ENCODE measurements at places on chromosomes 2 and 18.

DNA sequence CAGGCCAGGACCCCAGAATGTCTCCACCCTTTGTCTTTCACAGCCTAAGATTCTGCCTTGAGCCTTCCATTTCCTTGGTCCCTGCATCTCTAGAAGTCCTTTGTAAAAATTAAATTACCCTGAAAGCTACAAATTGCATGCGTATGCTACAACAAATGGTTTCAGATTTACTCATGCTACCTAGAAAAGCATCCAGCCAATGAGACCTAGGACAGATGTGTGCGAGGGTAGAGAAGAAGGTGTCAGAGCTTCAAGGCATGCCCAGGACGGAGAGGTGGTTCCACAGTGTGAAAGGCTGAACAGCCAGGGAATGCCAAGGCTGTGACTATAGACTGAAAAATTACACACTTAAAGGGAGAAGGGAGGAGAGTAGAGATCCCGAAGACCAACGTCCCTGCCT, 40.2 kb downstream of the CCBE1 start:
- no peak for DNase-seq

GRCh38 chr2:73707058-73707457, 30.1 kb downstream of the TPRKB start:
- no peak for DNase-seq

DNA sequence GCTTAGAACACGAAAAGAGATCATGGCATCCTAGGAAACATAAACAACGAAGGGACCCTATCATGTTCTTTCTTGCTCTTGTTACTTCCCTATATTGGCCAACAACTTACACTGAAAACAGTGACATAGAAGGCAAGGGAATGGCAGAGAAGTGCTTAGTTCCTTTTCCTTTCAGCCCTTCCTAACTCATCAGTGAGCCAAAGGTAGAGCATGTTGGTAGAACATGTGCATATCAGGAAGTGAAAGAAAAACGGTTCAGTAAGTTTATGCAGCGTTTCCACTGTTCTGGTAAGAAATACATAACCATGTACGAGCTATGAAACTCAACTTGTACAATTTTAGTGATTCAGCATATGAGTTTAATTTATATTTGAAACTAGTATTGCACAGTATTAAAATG, 21.7 kb downstream of the AKAIN1 start:
- DNase-seq = no peak

GRCh38 chr18:79789901-79790890, 7.5 kb upstream of the KCNG2 start:
- no peak for DNase-seq

- no peak for DNase-seq
Observed at GRCh38 chr2:212520340-212520739, 18.3 kb downstream of the ERBB4 start.

DNA sequence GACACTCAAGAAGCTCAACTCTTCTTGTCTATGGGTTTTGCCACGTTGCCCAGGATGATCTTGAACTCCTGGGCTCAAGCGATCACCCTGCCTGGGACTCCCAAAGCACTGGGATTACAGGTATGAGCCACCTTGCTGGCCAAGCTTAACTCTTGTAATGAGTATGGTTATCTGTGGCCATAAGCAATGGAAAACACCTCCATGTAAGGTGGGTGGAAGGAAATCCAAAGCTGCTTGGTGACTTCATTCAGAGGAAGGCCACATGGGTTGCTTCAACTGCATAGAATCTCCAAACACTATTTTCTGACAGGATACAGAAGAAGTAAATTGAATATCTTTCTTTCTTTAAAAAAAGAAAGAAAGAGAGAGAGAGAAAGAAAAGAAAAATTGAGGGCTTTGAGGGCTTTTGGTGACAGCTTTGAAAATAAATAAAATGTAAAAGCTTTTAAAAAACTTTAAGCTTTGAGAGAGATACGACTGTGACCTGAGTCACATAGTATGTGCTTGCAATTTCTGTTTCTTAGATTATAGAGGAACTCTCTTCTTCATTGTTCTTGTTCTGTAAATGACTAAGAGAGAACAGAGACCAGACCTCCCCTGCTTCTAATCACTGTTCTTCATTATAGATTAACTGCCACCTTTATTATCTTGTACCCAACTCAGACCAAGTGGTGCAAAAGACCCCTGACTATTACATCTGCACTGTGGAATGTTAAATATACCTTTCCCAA, 123.1 kb upstream of the NDUFV2 start:
- DNase-seq = no peak

GRCh38 chr18:74652392-74652988, 54.8 kb downstream of the ZNF407 start:
- DNase-seq = no peak

- DNase-seq = no peak
Observed at GRCh38 chr2:9377461-9378097, 45.7 kb downstream of the ITGB1BP1 start.

DNA sequence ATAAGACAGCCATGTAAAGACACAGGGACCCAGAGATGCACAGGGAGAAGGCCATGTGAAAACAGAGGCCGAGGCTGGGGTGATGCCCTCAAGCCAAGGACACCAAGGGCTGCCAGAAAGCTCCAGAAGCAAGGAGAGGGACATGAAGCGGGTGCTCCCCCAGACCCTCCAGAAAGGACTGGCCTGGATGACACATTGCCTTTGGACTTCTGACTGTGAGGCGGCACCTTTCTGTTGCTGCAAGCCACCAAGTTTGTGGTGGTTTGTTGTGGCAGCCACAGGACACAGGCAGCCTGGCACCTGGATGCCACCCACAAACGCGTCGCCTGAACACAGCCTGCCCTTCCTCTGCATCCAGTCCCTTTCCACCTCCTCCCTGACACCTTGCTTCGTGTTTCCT, 67.1 kb downstream of the RHOB start:
- DNase-seq = no peak

GRCh38 chr2:205129531-205129930, 552.8 kb upstream of the NRP2 start:
- no peak for DNase-seq

GRCh38 chr2:40432921-40433483, 18.9 kb downstream of the SLC8A1 start:
- DNase-seq = no peak

DNA sequence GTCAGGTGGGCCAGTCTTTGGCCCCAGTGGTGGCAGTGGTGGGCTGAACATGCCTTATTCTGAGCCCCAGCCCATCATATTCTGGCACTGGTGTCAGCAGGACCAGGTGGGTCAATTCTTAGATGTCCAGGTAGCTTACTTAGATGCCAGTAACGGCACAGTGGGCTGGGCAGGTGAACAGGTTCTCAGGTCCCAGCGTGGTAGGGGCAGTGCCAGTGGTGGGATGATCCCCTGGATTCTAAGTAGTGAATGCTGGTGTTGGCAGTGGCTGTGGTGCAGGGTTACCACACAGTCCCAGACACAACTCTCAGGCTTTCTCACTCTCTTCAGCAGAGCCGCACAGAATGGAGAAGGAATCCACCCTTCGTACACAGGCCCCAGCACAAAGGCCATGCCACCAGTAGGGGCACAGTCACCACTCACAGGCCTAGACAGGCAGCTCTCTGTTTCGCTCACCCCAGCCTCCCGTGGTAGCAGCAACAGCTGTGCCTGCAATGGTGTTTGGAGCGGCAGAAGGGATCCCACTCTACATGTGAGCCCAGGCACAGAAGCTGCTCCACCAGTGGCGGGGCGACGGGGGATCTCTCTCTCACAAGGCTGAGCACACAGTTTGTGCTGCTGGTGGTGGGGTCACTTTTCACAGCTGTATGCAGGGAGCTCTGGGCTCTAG, 97.3 kb downstream of the ANKRD12 start:
- no peak for DNase-seq

DNA sequence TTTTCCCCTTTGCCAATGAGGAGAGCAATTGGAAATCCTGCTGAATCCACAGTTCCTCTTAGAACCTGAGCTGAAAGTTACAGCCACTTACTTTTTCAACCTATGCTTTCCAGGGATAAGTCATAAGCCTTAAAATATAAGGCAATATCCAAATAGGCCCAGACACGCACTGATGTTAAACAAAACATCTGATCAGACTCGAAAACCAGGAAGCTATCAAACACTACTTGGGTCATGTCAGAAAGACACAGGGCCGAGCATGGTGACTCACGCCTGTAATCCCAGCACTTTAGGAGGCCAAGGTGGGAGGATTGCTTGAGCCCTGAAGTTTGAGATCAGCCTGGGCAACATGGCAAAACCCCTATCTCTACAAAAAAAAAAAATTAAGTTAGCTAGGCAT, 192.1 kb downstream of the SP3 start:
- no peak for DNase-seq

DNA sequence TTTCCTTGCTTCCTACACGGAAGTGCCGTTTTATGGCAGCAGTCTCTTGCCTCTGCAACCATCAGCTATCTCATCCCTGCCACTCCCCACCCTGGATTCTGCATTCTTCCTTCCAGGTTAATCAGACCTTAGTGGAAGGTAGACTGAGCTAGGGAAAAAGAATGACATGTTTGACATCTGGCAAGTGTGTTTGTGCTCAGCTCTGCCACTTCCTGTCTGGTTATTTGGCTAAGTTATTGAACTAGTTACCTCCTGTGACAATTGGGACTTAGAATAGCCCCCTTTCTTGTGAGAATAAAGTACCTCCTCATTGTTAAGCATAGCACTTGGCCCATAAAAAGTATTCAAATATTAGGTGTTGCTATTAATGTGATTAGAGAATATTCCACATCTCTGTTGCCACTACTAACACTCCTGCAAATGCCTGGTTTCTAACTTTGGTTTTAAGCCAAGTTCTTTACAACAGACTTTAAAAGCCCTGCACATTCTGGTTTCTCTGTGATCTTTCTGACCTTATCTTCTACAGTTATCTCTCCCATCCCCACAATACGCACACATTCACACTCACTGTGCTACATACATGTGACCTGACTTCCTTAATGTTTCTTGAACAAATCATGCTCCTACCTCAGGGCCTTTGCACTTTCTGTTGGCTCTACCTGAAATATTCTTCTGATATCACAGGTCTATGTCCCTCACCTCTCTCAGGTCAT, 10.8 kb upstream of the MAPRE2 start:
- peak; percentile 50 for DNase-seq

DNA sequence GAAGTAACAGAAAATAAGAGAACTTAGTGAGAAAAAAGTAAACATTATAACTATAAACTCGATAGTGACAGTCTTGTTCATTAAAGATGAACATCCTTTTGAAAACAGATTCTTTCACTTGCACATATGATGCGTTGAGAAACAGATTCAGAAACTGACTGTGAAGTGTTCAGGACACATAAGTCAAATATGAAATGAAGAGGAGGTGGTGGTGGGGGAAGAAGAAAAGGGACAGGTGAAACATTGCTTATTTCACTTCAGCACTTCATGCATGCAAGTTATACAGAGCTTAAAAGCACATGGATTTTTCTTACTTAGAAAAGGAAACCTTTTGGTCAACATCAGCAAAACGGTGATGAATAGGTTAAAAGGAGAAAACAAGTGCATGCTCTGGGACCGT, 42.5 kb downstream of the STAT4 start:
- DNase-seq = no peak

DNA sequence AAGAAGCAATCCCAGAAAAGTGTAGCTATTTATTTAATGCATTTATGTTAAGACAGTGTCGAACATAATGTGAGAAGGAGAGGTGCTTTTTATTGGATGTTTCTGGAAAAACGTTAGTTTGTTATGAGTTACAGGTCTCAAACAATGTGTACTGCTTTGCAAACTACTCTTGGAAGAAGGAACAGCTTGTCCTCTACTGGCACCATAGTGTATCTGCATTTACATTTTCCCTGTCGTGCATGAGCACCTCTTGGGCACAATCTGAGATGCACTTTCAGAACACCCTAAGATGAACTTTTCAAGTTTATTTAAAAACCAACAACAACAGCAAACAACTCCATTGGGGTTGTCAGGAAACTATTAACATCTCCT, 22.8 kb downstream of the CCNYL1 start:
- DNase-seq = no peak

DNA sequence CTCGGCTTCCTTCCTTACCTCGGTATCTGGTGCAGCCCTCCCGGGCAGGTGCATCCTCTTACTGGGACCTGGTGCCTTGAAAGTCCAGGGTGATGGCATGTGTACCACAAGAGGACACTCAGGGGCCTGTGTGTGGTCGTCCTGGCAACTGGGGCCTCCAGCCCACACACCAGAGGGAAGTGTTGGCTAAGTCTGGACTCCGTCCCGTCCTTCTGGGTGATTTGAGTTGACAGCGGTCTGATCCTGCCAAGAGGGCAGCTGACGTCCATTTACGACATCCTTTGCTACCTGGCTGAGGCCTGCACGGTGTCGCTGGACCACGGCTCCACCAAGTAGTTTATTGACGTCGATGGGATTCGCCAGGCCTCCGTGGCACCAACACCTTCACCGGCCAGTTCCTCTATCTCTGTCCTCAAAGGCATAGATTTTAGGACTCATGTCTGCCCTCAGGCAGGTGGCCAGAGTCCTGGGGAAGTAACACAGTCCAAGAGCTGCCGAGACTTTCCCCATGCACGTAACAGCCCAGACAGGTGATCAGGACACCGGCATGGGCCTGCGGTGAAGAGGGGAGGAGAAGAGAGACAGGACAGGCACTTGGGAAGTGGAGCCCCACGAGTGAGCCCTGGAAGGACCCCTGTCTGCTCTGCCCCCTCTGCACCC, 186.0 kb upstream of the HDAC4 start:
- DNase-seq = no peak

GRCh38 chr2:172863341-172863740, 127.7 kb downstream of the RAPGEF4 start:
- no peak for DNase-seq

DNA sequence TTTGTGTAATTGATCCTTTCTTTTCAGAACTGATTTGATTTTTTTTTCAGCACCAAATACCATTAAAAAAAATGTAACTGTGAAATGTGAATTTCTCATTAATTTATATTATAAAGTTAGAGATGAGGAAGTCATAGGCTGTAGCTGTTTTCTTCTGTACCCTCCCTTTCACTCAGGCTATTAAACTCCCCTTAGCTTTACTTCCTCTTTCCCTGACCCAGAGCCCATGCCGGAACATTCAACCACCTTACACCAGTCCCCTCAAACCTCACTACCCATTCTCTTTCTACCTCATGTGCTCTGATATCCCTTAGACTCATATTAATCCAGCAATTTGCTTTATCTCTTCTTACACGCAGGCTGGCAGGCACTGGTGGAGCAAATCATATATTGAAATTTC, 12.4 kb downstream of the GALNT5 start:
- no peak for DNase-seq

GRCh38 chr2:150606380-150607060, 119.1 kb upstream of the RND3 start:
- no peak for DNase-seq

- DNase-seq = no peak
Observed at GRCh38 chr2:239966853-239967552, 58.1 kb downstream of the NDUFA10 start.

DNA sequence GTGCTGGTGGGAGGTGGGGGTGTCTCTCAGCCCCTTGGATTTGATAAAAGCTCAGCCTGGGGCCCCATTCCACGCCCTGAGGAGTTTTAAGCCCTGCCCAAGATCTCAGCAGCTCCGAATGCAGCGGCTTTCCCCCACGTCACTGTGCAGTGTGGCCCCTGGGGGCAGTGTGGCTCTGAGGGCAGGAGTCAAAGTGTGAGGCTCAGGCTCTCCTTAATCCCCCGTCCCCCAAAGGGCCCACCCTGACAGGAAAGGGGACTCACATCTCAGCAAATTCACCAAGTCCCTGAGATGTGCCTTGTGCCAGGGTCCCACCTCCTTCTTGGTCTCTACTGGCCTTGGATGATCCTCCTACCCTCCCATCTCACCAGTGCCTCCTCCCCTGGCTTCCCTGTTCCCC, 25.2 kb downstream of the NPPC start:
- DNase-seq = no peak

GRCh38 chr2:48750128-48750739, 5.3 kb downstream of the LHCGR start:
- no peak for DNase-seq

All from CD4-positive, alpha-beta T cell treated with Interleukin-17A for 4 hours (primary cell).